Esophagus mucosa (tissue), 1 donor: ENCODE measurements at places on chromosomes 7 and 10. TPM values are rescaled to one million over a fixed set of nuclear protein-coding genes. Genes with fewer than 3 reads are reported as not detected.

FGFR2 gene
- 27.4 TPM for total RNA-seq

INMT gene
- total RNA-seq = 1.5 TPM

ZRANB1 gene
- total RNA-seq = 14.2 TPM

KLF14 gene
- total RNA-seq = not detected

SEMA4G gene
- 0.96 TPM for total RNA-seq

DNA sequence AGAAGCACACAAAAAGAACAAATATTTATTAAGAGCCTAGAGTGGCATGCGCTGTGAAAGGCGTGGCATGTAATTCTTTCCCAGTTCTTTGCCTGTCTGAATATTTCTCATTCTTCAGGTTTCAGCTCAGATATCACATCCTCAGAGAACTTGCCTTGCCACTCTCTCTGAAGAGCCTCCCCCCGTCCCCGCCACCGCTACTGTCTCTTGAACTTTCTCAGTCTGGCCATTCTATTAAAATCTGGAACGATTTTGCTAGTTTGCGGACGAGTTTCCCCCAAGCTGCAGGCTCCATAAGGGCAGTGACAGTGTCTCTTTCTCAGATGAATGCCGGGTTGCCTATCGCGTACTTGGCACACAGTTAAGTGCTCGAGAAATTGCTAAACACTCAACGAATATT is 787 bp upstream of the PLEKHA1 start:
- no peak for ATAC-seq

DNA sequence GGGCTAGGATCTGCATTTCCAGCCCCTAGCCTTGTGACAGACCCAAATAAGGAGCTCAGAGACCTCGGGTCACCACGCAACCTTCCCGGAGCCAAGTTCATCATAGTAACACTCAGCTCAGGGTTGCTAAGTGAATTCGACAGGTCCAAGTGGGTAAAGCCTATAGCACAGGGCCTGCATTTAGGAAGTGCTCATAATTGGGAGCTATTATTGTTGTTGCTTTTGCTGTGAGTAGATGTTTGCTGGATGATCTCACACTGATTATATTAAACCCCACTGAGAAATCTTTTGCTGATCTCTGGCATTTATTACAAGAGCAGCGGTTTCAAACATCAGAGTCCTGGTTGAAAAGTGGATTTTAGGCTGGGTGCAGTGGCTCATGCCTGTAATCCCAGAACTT is 20.3 kb upstream of the SAR1A start:
- ATAC-seq = no peak

DNA sequence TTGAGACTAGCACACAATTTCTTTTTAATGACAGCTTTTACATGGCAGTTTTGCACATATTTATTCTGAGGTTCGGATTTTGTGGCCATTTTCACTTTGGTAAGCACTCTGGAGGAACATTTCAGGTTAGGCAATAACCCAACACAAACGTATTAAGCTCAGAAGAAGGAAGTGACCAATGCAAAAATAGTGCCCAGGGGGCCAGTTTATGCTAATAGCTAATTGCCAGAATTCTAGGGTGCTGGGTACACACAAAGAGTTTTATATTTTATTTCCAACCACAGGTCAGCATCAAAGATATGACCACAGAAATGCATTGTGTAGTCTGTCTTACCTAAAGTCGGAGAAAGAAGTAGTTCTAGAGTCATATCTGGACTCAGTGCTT is 8.4 kb upstream of the AGR2 start:
- no peak for ATAC-seq

GRCh38 chr7:127486654-127487053 is 94.1 kb upstream of the ZNF800 start:
- no peak for ATAC-seq

- ATAC-seq = no peak
Observed at GRCh38 chr7:135330088-135330487, 96.5 kb downstream of the STRA8 start.
